ENCODE measurements at places on chromosomes 1 and 21.

DNA sequence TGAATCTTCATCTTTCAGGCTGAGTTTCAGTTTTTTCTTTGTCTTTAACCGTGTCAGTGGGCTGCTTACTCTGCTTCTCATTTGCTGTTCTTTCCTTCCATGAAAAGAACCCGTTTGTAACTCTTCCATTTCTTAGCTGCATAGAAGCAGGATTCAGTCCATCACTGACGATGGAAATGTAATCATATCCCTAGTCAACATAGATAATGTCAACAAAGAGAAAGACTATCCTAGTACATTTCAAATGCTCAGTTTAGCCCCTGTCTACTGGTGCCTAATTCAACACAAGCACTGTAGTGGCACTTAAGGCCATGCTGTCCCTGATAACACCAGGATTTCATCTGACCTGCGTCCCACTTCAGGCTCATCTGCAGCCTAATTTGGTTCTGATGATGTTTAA lies 376 bp downstream of the GBP1 start:
- no peak for DNase-seq

- no peak for DNase-seq
Measured at GRCh38 chr1:187629075-187629474, 800.3 kb downstream of the PLA2G4A start.

DNA sequence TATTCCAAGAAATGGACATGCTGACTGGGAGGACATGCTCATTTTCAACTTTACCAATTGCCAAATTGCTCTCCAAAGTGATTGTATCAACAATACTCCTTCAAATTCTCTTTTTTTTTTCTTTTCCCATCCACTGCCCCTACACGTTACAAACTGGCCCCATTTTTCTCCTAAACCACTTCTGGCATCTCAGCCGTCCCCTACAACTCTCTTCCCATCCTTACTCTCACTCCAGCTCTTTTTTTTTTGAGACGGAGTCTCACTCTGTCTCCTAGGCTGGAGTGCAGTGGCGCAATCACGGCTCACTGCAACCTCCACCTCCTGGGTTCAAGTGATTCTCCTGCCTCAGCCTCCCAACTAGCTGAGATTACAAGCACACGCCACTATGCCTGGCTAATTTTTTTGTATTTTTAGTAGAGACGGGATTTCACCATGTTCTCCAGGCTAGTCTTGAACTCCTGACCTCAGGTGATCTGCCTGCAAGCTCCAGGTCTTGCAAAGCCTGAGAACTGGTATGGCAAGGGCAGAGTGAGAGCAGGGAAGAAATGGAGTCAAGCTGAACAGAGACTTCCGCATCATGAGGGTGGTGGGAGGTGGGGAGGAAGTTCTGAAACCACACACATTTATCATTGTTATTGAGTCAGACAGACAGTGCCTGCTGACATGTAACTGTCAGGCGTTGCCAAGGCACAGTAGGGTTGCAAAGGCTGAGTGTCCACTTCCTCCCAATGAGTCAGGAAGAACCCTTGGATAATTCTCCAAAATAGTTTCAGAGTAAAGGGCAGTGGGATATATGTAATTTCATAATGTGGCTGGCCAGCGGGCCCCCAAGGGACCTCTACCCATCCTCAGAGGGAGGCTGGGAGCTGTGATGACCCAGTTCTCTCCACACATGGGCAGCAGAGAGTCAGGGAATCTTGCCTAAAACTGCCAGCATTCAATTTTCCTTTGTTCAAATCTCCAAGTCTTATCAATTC lies 17.4 kb downstream of the CELA3A start:
- DNase-seq, result peak; percentile 48

DNA sequence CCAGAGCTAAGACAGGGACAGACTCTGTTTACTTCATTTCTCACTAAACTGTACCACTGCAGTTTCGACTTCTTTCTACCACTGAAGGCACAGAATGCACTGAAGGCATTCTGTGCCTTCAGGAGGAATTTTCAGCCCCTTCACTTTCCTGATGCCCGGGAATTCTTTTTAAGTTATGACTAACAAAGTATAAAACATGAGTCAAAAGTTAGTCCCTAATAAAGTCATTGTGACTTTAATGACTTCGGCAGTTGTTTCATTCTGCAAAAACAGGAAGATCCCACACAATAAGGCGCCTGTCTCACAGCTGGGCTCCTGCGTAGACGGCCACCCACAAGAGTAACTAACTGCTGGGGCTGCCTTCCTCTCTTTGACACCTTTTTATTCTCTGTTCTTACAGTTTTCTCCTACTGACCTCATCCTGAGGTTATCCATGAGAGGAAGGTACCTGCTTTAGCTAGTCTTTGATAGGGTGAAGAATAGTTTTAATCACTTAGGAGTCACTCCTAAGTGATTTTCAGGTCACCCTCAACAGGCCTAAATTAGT lies 183.9 kb upstream of the SGIP1 start:
- peak; percentile 54 for DNase-seq

GRCh38 chr1:239288820-239289554 lies 97.4 kb upstream of the CHRM3 start:
- no peak for DNase-seq

- peak; percentile 30 for DNase-seq
Measured at GRCh38 chr1:32508761-32509160, 30.5 kb upstream of the ZBTB8A start.

- no peak for DNase-seq
Measured at GRCh38 chr21:31538816-31539215, 120.7 kb upstream of the SOD1 start.

DNA sequence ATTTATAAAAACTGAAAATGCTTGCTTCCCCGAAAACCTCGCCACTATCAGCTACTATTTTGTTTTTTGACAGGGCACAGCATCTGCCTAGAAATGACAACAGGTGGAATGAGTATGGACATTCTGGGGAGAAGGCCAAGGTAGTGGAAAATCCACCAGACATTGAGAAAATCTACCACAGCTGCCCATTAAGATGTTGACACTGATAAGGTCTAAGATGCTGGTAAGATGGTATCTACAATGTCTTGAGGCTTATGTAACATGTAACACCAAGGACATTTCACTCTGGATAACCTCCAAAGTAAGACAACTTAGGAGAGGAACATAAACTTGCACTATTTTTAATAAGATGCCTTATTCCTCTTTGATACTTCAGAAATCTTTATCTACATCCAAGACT lies 374.2 kb downstream of the PTBP2 start:
- DNase-seq, result no peak

DNA sequence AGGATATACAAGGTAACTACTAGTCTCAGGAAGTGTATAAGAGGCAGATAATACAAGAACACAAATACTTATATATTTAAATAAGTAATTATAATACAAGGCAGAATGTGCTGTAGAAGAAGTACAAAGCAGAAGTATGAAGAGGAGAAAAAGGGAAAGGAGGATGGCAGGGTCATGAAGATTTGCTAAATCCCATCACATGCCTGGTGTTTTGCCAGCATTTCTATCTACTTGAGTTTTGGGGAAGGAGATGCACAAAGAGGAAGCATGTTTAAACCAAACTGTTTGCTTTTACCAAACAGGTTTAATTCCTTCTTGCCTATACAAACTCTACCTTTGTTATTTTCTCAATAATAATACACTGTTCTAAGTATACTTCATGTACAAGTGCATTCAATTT lies 60.9 kb upstream of the PODN start:
- DNase-seq, result no peak

- no peak for DNase-seq
Measured at GRCh38 chr1:1908506-1908791, 6.6 kb upstream of the CALML6 start.

GRCh38 chr1:248823517-248824001 lies 2.2 kb downstream of the SH3BP5L start:
- no peak for DNase-seq

- DNase-seq, result no peak
Measured at GRCh38 chr1:245039196-245039595, 115.6 kb upstream of the KIF26B start.

- no peak for DNase-seq
Measured at GRCh38 chr1:13435458-13435857, 25.2 kb downstream of the PRAMEF20 start.

- DNase-seq, result no peak
Measured at GRCh38 chr1:16054598-16055540, 11.3 kb downstream of the CLCNKB start.

DNA sequence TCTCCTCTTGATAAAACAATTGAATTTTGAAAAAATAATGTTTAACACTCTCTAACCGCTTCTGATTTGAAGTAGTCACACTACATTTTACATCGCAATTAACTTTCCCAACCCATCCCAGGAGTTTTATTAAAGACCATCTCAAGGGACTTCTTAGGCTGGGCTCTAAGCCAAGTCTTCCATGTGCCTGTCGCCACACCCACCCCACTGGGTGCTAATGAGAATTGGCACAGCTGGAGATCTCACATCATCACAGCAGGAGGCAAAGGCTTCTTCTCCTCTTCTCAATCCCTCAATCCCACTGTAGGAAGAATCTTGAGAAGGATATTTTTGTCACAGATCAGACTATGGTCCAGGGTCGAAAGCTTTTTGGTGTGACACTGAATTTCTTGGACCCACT lies 328.9 kb downstream of the NUF2 start:
- no peak for DNase-seq

DNA sequence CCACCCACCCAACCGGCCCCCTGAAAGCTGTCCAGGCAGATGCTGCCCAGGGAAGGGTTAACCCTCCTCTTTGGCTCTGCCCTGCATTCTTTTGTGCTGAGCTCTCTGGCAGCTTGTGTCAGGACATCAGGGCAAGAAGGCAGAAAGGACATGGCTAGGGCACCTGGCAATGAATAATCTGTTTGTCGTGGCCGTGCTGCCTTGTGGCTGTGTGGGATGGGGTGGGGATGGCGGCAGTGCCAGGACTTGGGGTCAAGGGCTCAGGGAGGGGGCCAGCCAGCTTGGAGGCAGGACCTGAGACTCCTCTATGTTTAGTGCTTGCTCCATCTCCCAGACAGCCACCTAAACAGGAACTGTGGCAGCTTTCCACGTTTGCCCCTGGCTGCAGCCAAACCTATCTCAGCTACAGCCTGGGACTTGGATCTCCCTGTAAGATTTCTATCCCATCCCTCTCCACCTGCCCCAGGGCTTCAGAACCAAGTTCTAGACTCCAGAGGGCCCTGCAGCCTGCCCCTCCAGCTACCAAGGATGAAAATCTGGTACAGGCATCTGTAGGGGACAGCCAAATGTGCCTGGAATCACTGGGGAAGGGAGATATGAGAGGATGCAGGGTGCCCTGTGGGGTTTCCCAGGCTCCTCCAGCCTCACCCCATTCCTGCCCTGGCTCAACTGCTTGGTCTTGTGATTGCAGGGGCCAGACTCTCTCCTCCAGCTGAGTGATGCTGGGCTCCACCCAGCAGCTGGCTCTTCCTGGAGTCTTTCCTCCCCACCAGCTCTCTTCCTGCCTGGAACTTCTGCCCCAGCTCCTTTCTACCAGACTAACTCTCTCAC lies 9.6 kb upstream of the GPR37L1 start:
- peak; percentile 19 for DNase-seq

GRCh38 chr1:75136921-75137641 lies 2.9 kb downstream of the LHX8 start:
- DNase-seq, result no peak

Measured in fibroblast of villous mesenchyme (primary cell).